Adrenal gland (tissue), 19 donors: ENCODE measurements at places on chromosomes 7 and 10.

DNA sequence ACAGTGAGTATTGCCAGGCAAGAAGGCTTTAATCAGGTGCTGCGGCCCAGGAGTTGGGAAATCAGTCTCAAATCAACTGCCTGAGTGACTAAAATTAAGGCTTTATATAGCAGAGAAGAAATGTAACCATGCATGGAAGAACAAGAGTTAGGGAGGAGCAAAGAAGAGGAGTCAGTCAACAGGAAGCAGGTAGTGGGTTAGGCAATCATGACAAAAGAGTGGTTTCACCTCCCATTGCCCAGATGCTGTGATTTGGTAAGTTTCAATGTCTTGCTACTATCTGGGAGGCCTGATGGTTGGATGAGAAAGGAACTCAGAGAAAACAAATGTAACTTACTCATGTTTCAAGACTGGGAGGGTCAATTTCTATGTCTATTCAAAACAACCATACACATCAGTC is 998.3 kb downstream of the GATA3 start:
- DNase-seq: no peak

GRCh38 chr7:23462846-23463245 is 7.4 kb downstream of the IGF2BP3 start:
- no peak for DNase-seq

DNA sequence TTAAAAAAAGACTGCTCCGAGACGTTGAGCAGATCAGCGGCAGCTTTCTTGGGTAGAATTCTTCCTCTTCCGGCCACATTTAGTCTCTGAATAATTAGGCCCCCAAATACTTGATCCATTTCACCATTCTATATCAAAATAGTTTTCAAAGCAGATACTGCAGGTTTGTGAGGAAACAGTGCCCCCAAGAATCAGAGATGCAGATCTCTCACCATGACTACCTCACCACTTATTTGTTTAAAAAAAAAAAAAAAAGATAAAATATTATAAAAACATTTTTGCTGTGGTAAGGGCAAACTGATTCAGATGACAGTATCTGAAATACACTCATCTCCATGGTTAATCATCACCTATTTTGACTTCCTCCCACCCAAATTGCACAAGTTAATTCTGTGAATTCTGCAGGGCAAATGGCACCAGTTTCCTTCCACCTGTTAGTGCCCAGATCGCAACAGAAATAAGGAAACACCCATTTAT is 210.4 kb downstream of the FAM107B start:
- no peak for DNase-seq

DNA sequence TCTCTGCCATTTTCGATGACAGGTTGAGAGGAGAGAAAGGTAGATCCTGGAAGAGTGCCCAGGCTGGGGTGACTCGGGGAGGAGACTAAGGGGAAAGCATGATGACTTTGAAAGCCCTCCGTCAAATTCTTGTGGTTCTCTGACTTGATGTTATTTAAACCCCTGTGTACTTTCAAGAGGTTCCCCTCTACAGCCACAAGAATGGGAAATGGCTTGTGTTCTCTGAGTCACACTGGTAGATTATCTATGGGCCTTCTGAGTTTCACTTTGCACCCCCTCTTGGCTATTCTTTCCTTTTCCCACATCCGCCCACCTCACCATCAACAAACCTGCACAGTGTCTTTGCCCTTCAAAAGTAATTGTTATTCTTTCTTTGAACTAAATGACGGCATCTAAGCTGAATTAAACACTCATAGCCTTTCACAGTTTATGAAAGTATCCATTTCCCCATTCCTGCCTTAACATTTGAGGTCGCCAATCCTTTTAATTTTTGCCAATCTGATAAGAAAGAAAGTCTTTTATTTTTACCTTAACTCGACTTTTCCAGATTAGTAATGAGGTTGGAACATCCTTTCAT is 24.1 kb downstream of the PRF1 start:
- no peak for DNase-seq

- no peak for DNase-seq
These were observed 128.4 kb upstream of the NPVF start for GRCh38 chr7:25356534-25357151.

- DNase-seq: no peak
These were observed 32.5 kb upstream of the VWDE start for GRCh38 chr7:12436126-12436525.

DNA sequence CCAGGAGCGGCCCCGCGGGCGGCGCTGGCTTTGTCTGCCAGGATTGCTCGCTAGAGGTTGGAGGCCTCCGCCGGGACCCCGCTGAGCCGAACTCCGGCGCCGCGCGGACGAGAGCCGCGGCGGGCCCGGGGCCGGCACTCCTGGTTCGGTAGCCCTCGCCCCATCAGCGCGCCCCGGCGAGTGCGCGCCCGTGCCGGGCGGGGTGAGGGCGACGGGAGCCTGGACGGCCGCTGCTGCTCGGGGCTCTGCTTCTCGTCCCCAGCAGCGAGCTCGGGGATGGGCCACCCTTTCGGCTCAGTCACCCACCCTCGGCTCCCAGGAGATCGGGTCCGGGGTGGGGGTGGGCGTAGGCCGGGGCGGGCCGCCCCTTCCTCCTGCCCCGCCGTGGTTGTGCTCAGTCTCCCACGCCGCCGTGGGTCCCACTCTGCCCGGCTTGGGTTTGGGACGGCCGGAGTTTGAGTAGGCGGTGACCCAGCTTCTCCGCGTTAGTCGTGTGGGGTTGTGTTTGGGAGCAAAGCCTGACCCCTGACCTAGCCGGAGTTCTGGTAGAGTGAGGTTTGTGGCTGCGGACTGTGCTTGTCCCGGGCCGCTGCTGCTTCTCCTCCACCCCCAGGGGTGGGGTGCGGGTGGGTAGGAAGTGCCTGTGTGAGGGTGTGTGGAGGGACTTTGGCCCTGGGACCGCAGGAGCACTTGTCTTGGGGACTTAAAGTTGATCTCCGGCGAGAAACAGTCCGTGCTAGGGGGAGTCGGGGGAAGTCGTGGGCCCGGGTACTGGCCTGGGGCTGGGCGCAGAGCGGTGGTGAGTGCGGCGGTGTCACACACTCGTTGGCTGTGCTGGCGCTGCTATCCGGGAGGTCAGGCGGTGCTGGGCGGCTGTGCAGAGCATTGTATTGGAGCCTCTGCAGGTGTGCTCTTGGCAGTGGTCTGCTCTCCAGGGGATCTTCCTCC is 677 bp downstream of the TSPAN14 start:
- DNase-seq: peak; percentile 66

- no peak for DNase-seq
These were observed 144.5 kb downstream of the ADCY1 start for GRCh38 chr7:45718464-45719330.

DNA sequence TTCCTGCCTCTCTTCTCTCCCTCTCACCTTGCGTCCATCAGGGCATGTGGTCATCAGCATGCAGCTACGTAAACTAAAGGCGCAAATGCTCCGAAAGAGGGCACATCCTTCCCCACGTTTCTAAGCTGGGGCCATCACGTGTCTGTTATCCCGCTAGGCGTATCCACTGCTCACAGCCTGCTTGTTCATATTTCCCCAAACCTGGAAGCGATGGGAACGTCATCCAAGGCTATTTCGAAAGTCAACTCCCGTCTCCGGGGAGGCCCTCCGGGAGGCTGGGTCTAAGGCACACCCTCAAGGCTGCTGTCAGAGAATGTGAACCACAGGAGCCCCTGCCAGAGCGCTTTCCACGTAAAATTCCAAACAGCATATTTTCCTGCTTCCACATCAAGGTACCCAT is 199.2 kb downstream of the DIP2C start:
- peak; percentile 40 for DNase-seq

- DNase-seq: no peak
These were observed 8.2 kb downstream of the MRC1 start for GRCh38 chr10:17817316-17817715.

DNA sequence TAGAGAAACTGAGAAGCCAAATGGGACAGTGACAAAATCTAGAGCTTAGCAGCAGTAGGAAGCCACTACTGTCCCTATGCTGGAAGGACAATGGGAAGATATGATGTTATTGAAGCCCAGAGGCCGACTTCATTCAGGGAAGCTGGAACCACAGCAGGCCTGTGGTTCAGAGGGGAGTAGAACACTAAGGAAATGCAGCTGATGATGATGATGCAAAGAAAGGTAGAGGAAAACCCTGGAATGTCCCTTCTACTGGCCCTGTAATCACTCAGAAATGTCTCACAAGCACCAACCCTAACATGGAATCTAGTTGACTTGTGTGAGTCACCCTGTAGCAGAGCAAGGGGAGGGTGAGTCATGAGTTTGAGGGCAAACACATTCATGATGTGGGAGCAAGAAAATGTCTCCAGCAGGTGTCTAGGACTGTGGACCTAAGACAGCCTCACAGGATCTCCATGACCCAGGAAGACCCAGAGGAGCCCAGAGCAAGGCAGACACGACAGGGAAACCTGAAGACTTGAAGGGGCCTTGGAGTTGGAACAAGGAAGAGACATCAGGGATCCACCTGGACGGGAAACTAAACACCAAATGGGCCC is 37.0 kb upstream of the LRRC17 start:
- peak; percentile 25 for DNase-seq

- no peak for DNase-seq
These were observed 22.7 kb downstream of the DHTKD1 start for GRCh38 chr10:12091421-12091820.

DNA sequence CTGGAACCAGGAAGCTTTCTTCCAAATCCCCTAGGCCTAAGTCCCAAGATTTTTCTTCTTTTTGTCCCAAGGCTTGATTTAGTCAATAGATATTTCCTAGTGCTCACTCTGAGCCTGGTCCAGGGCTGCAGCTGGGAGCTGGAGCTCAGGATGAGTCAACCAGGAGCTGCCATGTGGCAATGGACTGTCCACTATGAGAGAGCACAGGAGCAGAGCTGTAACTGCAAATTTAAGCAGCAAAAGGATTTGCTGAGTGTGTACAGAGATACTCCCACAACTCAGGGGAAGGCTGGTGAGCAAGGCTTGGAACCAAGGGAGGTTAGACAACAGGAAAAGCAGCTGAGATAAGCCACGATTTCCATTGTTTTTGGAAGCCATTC is 92.1 kb upstream of the CXCL12 start:
- no peak for DNase-seq

- DNase-seq: no peak
These were observed 271.2 kb downstream of the MAGI2 start for GRCh38 chr7:79182283-79182682.

GRCh38 chr7:142365410-142365842 is 107.6 kb upstream of the PRSS58 start:
- no peak for DNase-seq

GRCh38 chr7:6545398-6546126 is 5.7 kb downstream of the GRID2IP start:
- no peak for DNase-seq

GRCh38 chr7:21251151-21251800 is 176.6 kb upstream of the SP4 start:
- DNase-seq: no peak

- DNase-seq: no peak
These were observed 17.6 kb upstream of the CRHR2 start for GRCh38 chr7:30699706-30700495.

DNA sequence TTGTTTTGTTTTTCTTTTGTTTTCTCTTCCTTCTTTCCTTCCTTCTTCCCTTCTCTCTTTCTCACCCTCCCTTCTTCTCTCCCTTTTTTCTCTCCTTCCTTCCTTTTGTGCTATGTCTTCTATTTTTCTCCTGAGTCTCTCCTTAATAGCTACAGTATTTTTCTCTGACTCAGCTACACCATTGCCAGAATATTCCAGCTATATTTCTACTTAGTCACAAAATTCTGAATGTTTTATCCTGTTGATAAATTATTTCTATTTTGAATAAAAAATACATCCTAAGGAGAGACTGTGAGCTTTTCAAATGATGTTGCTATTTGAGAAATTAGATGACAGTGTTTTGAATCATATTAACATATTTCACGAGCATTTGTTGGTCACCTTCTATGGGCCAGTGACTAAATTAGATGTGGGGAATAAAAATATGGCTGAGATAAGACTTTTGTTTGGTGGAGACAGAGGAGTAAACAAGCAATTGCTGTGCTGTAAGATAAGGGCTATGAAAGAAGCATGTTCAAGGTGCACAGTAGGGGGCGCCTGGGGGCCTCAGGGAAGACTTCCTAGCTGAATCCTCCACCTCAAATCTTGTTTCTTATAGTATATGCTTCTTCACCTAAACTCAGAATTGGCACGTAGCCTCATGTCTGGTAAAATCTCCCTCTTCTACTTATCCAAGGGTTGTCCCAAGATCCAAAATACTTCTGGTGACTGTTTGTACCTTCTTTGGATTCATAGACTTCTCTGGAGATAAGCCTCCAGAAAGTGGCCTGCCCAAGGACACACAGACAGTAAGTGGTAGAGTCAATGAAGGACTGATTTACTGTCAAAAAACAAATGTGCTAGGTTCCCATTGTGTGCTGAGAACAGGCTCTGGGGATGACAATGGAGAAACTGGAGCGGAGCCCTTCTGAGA is 115.5 kb upstream of the CREB5 start:
- DNase-seq: peak; percentile 24

GRCh38 chr7:131625817-131626372 is 69.5 kb upstream of the PODXL start:
- DNase-seq: peak; percentile 39

GRCh38 chr7:1459920-1460820 is 900 bp upstream of the MICALL2 start:
- DNase-seq: peak; percentile 50

GRCh38 chr10:15196021-15196834 is 27.7 kb upstream of the NMT2 start:
- DNase-seq: no peak

- DNase-seq: no peak
These were observed 6.5 kb downstream of the DIP2C start for GRCh38 chr10:682931-683447.

DNA sequence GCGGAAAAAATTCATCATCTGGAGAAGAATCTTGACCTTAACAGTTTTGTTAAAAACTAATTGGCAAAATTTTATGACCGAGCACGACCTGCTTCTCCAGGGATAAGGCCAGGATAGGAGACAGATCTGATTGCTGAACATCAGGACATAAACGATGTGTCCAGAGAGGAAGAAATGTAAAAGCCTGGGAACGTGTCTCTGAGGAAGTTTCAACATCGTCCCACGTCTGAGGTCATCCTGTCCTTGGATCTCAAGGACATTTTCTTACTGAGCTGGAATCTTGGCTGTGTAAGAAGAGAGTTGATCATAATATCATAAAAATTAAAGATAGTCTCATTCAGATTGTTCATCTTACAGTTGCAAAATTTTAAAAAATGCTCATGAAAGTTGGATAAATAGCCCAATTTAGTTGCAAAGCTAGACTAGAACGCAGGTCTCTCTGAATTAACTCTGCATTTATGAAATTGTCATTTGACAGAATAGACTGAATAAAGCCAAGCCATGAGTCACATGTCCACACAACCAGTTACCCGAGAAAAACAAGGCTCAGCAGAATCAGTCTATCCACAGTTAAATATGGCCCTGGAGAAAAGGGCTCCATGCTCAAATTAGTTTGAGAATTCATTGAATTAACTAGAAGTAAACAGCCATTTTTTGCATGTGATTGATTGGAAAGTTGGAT is 120.0 kb upstream of the EGFR start:
- DNase-seq: no peak

- no peak for DNase-seq
These were observed 42.6 kb upstream of the MYL10 start for GRCh38 chr7:101671371-101672356.

DNA sequence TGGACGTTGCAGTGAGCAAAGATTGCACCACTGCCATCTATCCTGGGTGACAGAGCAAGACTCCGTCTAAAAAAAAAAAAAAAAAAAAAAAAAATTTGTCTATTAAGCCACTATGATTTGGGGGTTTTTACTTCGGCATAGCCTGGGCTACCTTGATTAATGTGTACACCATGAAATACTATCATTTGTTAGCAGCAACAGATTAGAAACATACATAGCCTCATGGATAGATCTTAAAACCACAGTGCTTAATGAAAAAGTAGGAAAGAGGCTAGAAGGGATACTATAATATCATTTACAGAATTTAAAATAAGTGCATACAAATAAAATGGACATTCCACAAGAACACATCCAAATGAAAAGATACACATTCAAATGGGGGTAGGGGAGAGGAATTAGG is 77.3 kb upstream of the IL6 start:
- DNase-seq: no peak
